Keratinocyte (primary cell): ENCODE measurements at places on chromosomes 4 and X.

GRCh38 chr4:3416270-3416669 lies 25.5 kb upstream of the HGFAC start:
- no peak for DNase-seq

- no peak for DNase-seq
Observed at GRCh38 chrX:31268359-31268758, 196.5 kb upstream of the FTHL17 start.

- no peak for DNase-seq
Observed at GRCh38 chr4:94455081-94455480, 3.3 kb downstream of the PDLIM5 start.

- peak; percentile 36 for DNase-seq
Observed at GRCh38 chr4:46505131-46505530, 115.2 kb upstream of the GABRA2 start.

DNA sequence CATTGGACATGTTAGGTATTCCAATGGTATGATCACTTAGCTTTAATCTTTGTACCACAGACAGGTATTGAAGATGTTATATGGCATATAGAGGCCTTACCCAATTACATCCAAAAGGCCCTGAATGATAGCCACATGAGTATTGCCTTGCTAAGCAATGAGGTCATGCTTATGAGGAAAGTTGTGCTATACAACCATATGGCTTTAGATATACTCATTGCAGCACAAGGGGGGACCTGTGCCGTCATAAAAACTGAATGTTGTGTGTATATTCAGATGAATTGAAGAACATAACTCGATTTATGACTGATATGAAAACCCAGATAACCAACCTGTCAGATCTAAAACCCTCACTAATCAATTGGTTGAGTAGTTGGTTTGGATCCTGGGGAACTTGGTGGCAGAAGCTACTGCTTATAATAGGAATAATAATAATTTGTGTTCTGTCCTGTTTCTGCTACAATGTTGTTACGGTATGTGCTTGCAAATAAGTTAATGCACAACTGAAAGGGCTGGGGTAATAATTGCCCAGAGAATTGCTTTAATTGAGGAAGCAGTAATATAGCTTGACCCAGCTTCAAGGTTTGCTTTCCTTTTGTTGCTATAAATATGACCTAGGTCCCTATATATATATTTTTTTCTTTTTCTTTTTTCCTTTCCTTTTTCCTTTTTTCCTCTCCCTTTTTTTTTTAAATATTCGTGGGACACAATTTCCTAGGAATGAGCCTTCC lies 21.5 kb upstream of the CSTF2 start:
- no peak for DNase-seq

- DNase-seq, result no peak
Observed at GRCh38 chr4:186348433-186348832, 82.4 kb downstream of the F11 start.

DNA sequence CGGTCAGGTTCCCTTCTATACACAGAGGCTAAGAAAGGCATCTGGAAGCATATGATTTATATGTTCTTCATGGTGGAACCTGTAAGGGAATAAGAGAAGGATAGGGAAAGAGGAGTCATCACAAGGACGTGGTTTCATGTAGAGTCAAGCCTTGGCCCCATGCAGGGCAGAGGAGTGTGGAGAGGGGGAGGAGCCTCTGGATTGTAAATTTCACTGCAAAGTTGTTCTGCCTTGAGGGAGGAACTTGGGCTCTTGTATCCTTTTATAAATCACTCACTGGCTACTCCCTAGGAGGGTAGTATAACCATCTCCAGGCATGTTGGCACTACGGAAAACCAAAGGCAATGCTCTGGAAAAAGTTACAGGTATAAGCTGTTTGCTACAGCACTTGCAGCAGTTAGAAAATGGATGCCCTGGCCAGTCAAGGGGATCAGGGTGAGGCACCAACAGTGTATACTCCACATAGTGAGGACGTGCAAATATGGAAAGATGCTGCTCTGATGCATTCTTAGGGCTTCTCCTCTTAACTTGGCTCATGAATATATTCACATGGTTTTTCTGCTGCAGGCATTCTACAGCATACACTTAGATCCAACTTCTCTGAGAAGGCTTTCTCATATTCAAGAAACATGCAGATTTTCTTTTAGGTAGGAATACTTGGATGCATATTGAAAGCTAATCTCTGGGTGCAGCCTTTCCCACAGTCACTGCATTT lies 60.3 kb upstream of the ZNF81 start:
- DNase-seq, result no peak

- no peak for DNase-seq
Observed at GRCh38 chr4:56655627-56656345, 25.3 kb downstream of the HOPX start.
